ENCODE measurements at places on chromosomes 16 and 17.

GRCh38 chr17:81867170-81867990 is 3.8 kb downstream of the ARHGDIA start:
- DNase-seq = no peak

DNA sequence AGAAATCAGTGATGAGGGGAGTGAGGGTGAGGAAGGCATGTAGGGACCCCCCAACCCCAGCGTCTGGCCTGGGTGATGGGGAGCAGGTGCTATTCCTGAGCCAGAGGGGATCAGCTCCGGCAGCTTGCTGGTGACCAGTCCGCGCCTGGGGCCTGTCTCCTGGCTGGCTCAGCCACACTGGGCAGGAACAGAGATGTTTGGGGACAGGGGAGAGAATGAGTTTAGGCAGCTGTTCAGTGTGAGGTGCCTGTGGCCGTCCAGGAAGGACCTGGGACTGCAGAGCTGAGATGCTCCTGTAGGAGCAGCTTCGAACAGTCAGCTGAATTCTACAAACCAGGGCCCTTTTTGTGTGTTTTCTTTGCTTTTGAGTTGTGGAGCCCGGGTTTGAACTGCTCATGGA is 23.2 kb upstream of the SPNS2 start:
- DNase-seq = no peak

GRCh38 chr16:67021321-67021720 is 7.6 kb upstream of the CBFB start:
- DNase-seq = no peak

GRCh38 chr17:602436-602835 is 112.2 kb downstream of the VPS53 start:
- DNase-seq = no peak

GRCh38 chr17:10197721-10198508 is 491 bp downstream of the GAS7 start:
- DNase-seq = no peak

- DNase-seq = no peak
Measured at GRCh38 chr17:82327289-82327688, 6.3 kb downstream of the SECTM1 start.

GRCh38 chr16:22721511-22722100 is 92.4 kb upstream of the HS3ST2 start:
- DNase-seq = no peak

DNA sequence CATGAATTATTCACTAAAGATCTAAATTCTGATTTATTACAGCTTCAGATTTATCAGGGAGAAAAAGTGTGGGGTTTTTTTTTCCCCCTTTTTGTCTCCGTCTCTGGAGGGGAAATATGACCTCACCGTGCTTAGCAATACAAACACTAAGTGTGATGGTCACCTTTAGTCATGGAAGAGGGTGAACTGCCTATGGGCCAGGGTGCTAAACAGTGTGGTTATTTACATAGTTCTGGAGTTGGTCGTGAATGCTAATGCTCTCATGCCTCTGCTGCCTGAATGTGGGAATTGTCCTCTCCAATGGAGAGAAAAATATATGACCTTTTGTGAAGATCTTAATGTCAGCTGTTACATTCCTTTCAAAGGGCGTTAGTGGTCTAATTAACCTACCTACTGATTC is 44.8 kb upstream of the MSI2 start:
- DNase-seq = no peak

DNA sequence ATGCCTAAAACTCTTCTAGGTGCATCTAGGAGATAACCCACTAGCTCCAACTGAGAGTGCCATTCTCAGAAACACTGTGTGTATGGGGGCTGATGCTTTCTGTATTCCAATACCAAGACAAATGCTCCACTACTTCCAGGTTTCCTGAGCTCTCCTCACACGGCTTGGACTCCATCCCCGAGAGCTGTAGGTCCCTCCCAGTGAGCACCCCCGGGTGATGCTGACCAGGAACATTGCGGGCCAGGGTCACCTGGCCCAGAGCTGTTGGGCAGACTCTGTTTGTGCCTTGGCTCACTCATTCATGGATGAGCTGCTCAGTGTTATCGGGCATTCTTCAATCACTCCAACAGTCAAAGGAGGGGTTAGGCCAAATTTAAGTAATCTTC is 7.0 kb downstream of the CUEDC1 start:
- no peak for DNase-seq

GRCh38 chr17:76695059-76695831 is 15.5 kb downstream of the MXRA7 start:
- no peak for DNase-seq

DNA sequence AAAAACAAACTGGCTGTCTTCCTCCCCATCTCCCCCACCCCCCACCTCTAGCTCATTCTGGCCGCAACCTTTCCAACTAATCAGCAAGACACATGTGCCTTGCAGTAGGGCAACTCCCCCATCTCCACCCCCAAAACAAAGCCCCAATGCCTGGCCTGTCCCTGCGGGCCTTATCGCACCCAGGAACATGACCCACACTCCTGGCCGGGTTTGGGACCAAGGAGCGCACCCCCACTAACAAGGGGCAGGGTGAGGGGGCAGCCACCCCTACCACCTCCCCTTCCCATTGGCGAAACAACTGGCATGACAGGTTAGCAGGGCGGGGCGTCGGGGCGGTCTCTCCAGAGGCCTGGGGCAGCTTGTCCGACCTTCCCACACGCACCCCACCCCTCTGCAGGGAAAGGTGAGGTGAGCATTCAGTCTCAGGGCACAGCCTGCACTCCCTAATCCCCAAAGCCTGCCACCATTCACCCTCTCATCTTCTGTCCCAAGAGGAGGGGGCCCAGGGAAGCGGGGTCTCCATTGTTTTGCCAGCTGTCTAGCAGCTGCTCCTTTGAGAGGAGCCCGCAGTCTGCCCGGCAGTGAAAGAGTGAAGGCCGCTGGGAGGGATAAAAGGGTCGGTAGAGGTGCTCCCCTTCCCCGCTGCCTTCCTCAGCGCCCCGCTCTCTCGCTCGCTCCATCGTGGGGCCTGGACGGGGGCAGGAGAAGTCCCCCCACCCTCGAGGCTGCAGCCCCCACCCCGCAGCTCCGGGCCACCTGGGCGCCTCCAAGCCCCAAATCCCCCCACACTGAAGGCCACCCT is 765 bp downstream of the MYO18A start:
- no peak for DNase-seq

Measured in suppressor macrophage treated with lipopolysaccharide for 4 hours (primary cell).